ENCODE measurements at places on chromosomes 5 and 9. TPM values are rescaled to one million over a fixed set of nuclear protein-coding genes. Genes with fewer than 3 reads are reported as not detected.

The SLC31A2 gene
- 54.3 TPM for total RNA-seq

The BNC2 gene
- total RNA-seq, result 17.0 TPM

DNA sequence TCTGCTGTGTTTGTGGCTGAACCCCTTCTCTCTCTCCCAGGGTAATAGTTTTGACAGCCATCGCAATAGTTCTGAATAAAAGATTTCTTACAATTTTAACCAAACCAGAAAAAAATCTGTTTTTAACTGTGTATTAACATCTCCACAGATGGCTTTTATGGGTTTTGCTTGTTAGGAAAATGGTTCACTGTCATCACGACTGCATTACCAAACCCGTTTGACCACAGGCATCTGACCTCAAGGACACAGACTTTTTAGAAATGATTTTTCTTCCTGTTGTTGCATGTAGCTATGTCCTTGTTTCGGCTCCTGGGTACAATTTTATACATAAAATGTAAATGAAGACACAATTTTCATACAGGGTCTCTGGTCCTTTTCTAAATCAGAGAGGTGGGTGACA lies 316.1 kb downstream of the IRX1 start:
- no peak for DNase-seq

GRCh38 chr5:14325369-14325768 lies 182.2 kb downstream of the TRIO start:
- no peak for DNase-seq

GRCh38 chr5:76764374-76764773 lies 48.4 kb downstream of the F2R start:
- no peak for DNase-seq

Data from breast epithelium (tissue), 4 donors.